ENCODE measurements at places on chromosomes 6 and 20.

DNA sequence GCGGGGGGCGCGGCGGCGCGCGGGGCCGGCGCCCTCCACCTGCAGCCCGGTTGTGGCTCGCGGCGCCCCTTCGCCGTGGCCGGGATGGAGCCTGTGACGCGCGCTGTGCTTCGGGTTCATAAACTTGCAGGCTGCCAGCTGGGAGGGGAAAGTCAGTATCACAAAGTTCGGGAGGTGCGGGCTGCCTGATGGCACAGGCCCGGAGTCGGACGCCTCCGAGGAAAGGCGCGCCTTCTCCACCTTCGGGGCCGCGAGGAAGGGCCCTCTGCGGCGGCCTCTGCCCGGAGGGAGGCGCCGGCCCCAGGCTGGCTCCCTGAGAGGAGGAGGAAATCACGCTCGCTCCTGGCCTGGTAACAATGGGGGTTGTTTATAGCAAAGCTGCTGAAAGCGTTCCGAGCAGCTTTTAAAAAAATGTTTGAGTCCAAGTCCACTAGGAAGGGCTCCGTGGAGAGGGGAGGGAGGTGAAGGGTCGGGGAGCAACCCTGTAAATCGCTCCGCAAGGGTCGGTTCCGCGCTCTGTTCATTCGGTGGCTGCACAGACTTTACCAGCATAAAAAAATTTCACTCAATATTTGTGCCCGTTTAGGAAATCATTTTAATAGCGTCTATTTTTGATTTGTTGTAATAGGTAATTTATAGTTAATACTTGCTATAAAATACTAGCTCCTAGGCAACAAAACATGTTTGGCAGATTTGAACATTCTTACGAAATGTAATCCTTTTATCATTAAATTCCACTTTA, 1.0 kb downstream of the AFDN start:
- DNase-seq, result peak; percentile 24

DNA sequence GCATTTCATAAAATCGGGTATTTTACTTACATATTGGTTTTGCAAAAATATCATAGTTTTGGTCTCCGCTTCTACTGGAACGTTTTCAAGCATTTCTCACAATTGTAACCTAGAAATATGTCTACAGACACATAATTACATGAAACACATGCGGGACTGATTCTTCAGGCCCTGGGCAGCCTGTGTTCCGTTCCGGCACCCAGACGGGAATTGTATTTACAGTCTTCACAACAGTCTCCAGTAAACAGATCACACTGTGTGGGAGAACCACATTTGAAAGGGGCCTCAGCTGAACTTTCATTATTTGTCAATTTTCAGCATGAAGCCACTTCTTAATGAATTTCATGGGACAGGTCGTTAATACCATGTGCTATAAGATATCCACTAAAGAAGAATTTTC, 196.9 kb downstream of the DST start:
- no peak for DNase-seq

DNA sequence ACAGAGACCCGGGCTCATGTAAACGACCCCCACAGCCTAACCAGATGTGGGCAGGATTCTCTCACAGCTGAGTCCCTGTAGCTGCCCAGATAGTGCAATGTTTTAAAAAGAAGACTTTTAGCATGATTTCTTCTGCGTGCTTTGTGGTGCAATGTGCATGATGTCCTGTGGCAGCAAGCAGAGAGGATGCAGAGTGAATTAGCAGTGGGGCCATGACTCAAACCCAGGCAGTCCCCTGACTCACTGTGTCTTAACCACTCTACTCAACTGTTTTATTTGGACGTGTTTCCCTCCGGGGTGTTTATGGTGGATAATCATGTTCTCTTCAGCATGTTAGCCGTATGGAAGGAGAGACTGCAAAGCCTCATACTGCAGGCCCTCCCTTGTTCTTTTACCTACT, 247.9 kb downstream of the SLC24A3 start:
- no peak for DNase-seq

DNA sequence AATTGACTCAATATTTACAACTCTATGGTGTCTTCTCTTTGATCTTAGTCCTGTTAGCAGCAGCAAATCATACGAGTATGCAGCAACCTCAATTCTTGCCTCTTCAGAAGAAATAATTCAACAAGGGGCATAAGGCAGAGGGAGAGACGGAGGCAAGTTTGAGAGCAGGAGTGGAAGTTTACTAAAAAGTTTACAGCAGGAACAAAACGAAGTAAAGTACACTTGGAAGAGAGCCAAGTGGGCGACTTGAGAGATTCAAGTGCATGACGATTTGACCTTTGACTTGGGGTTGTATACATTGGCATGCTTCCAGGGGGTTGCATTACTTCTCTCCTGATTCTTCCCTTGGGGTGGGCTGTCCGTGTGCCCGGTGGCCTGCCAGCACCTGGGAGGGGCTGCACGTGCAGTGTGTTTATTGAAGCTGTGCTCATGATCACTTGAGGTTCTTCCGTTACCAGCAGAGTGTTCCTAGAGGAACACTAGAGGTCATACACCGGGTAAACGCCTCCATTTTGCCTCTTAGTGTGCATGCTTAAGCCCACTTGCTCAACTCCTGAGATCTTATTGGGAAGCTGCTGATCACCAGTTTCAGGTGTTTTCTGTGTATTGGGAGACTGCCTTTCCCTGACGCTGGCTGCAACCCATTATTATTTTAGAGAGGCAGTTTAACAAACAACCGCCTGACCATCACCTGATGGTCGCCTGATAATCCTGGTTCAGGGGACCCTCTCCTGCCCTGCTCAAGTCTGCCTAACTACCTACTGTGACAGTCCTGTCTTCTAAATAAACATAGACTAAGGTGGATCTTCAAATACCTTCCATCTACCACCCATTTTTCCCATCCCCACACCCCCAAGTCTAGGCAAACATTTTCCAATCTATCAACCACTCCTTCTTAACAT, 172.4 kb upstream of the MYLIP start:
- no peak for DNase-seq

- DNase-seq, result no peak
Observed at GRCh38 chr6:144298194-144298593, 13.1 kb downstream of the UTRN start.

DNA sequence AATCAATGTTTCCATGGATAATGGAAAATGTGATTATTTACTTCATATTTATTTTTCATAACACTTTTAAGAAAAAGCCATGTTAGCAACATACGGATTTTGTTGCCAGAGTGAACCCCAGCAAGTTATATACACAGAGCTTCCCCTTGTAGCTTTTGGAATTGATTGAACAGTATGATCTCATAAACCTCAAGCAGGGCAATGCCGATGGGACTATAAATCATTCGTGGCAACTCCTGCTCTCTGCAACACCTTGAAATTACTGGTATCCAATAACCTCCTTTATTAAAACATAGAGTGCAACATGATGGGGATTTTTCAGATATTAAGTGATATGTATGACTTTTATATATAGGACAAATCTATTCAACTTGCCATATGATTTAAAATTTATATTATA, 428.5 kb downstream of the KHDRBS2 start:
- DNase-seq, result no peak

- DNase-seq, result peak; percentile 10
Observed at GRCh38 chr6:153568628-153569027, 437.5 kb upstream of the RGS17 start.

DNA sequence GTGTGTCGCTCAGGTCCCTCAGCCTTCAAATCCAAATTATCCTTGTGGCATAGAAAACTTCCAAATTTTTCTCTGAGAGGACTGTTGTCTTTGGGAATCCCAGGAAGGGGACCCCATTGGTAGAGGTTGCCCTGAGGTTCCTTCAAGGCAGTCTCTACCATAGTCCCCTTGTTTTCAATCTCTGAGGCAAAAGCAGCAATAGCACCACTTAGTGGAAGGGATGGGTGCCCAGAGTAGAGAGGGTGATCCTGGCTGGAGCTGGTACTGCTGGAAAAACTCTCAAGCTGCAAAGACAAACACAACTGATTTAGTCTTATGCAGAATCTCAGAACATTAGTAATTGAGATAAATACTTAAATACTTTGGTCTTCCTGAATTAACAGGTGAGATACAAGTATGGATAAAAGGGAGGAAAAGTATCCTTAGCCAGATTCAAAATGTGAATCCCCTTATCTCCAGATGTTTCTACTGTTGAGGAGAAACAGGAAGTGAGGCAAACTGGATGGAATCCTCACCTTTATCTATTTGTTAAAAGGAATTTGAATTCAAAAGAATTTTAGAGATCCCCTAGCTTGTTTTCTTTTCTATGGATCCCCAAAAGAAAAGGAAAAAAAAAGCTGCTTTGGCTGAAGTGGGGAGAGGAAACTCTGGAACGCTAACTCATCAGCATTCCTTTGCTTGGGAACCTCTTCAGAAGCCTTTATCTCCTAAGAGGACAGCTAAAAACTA, 13.4 kb downstream of the ZNF318 start:
- DNase-seq, result peak; percentile 29

- DNase-seq, result no peak
Observed at GRCh38 chr20:18225632-18226031, 62.7 kb upstream of the ZNF133 start.

DNA sequence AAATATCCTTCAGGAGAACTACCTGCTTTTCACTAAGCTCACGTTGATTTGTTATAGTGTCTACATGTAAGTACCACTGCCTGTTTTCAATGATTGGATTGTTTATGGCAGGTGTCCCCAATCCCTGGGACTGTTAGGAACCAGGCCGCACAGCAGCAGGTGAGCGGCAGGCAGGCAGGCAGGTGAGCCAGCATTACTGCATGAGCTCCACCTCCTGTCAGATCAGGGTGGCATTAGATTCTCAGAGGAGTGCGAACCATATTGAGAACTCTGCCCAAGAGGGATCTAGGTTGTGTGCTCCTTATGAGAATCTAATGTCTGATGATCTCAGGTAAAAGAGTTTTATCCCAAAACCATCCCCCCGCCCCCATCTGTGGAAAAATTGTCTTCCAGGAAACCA, 303.3 kb downstream of the EYA4 start:
- DNase-seq, result no peak

DNA sequence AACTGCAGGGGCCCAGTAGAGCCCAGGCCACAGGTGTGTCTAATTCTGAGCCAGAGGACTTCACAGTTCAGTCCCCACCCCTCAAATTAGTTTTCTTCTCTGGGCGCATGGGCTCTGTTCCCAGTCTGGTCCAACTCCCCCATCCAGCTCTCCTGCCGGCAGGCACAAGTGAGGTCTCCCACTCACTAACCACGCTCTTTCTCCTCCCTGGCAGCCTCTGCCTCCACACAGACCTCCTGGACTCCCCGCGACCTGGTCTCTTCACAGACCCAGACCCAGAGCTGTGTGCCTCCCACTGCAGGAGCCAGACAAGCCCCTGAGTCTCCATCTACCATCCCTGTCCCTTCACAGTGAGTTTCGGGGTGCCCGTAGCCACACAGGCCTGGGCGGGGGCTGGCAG, 6.2 kb downstream of the NCR2 start:
- DNase-seq, result no peak

GRCh38 chr20:57179265-57179664, 87.2 kb downstream of the BMP7 start:
- no peak for DNase-seq

- no peak for DNase-seq
Observed at GRCh38 chr20:62069741-62070216, 4.1 kb upstream of the TAF4 start.

GRCh38 chr20:17395729-17396128, 135.4 kb downstream of the BFSP1 start:
- no peak for DNase-seq

DNA sequence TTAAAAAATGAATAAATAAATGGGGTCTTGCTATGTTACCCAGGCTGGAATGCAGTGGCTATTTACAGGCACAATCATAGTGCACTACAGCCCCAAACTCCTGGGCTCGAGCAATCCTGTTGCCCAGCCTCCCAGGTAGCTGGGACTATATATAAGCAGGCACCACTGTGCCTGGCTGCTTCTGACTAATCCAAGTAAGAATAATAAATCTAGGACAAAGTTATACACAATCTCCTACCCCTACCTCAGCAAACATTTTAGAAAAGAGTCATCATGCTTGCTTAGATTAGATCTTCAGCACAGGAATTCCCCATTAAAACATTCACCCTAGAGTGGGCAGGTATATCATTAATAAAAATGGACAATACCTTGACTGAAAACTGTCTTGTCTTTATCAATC, 124.6 kb downstream of the REV3L start:
- no peak for DNase-seq

DNA sequence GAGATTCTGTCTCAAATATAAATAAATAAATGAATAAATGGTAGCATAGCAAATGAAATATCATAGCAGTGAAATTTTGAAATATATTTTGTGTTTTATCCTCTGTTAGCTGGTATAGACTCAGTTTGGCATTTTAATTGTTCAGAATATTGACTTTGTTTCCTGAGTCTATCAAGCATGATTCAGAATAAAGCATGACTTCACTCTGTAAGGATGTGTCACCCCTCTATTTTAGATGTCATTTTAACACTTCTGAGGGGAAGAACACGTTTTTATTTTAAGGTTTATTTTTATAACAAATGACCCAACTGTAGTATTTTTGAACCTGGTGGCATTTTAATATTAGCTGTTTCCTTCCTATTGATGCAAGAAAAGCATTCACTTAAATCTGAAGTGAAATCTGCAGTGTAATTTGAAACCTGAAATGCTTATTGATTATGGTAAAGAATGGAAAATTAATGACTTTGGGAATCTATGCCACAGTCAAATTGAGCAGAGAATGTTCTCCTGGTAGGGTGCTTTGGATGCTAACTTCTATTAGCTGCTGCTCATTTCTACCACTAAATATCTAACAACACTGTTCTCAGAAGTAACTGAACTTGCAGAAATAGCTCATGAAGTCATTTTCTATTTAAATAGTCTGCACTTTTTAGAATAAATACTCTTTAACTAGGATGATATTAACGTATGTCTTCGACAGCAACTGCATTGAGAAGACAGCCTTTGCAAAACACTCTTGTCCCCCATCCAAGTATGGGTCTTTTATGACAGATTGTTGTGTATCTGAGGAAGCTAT, 114.2 kb downstream of the SOX4 start:
- no peak for DNase-seq

- peak; percentile 81 for DNase-seq
Observed at GRCh38 chr20:58550275-58551059, 35.3 kb upstream of the APCDD1L start.

DNA sequence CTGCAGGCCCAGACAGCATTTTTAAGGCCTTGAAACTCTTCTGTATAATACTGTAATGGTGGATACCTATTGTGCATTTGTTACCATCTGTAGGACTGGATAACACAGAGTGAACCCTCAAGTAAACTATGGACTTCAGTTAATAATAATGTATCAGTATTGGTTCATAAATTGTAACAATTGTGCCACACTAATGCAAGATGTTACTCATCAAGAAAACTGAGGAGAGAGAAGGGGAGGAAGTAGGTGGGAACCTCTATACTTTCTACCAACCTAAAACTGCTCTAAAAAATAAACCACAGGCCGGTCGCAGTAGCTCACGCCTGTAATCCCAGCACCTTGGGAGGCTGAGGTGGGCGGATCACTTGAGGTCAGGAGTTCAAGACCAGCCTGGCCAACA, 10.8 kb downstream of the MAPK13 start:
- no peak for DNase-seq

DNA sequence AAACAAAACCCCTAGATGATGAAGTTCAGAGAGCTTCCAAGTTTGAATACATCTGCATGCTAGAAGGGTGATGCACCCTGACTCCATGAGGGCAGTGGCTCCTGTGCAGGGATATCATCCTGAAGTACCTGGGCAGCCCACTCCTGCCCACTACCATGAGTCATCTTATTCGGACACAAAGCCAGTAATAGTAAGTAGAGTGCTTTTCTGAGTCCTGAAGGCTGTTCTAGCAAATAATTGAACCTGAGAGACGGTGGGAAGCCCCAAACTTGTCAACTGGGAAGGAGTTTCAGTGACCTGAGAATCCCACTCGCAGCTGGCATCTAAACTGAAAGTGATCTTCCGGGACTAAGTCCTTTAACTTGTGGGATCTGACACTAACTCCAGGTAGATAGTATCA, 152.9 kb upstream of the COL21A1 start:
- DNase-seq, result no peak

GRCh38 chr20:48791014-48791413, 36.8 kb downstream of the PREX1 start:
- no peak for DNase-seq
